ENCODE measurements at places on chromosomes 12 and 14.

GRCh38 chr14:58817846-58818245 lies 180.1 kb downstream of the DACT1 start:
- DNase-seq: no peak

GRCh38 chr12:116497051-116497591 lies 62.1 kb upstream of the MAP1LC3B2 start:
- no peak for DNase-seq

DNA sequence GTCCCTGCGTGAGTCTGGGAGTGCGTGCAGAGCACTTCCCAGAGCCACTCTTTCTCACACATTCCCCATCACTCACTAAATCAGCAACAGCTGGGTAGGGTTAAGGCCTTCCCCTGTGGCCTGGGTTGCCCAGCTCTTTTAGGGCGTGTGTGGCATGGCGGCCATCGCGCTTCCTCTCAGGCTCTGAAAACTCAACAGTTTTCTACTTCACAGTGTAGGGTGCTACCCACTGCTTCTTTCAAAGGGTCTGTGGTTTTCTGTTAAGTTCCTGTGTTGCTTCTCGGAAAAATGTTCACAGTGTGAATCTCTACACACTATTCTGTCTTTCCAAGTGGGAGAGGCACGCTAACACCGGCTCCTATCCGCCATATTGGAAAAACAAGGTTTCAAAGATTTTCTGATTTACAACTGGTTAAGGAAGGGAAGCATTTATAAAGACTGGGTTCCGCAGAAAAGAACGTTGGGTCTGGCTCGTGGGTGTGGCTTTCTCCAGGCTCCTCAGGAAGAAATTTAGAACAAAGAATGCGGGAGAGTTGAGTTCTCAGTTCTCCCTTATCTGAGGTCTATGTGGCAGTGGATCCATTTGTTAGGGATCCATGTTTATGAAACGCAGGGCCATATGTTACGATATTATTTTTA lies 34.9 kb upstream of the AEBP2 start:
- DNase-seq: no peak

GRCh38 chr12:103960616-103961227 lies 5.0 kb upstream of the TDG start:
- DNase-seq: no peak

DNA sequence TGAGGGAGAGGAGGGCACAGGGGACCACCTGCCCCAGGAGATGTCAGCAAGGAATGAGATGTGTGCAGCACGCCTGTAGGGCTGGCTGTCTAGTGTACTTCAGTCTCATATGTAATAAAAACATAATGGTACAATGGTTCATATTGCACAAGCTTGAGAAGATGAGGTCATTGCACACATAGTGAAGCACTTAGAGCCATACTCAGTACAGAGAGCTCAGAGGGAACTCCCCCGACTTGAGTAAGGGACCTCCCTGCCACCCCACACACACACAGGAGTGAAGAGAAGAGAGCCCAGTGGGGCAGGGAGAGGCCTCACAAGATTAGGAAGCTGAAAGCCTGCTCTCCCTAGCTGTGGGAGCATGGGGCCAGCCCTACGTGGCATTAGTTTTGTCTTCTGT lies 61.5 kb downstream of the SLC6A12 start:
- no peak for DNase-seq

DNA sequence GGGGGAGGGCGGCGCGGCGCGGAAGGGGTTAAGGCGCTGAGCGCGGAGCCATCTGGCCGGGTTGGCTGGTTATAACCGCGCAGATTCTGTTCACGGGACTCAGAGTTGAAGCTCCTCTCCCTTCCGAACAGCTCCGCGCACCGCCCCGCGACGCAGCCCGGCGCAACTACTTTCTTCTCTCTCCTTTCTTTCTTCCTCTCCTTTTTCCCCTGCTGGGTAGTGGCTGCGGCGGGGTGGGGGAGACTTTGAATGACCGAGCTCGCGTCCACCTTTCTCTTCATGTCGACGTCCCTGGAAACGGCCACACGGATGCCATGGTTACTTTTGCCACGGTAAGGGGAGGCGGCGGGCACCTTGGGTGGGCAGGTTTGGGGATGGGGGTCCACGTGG lies at the start of gene NTF3:
Gene NTF3 (plus strand): TSS at position 98 of the 390 bp plus-strand sequence. CDS start 217 bp downstream, at position 315.
- peak; percentile 27 for DNase-seq

GRCh38 chr14:43471595-43471994 lies 1035.5 kb downstream of the FSCB start:
- DNase-seq: no peak

DNA sequence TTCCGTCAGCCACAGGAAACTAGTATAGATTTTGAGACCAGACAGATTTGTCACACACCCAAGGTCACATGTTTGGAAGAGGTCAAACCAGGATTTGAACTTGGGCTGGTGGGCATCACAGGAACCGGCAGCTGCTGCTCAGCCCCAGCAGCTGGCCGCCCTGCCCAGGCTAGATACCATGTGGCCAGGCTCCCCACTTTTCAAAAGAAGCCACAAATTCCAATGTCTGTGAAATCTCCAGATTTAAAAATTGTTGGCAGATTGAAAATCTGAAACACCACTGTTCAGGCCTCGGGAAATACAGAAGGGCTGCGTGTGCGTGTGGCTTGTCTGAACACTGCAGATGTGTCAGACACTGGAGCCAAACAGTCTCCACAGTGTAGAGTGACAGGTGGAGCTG lies 30.4 kb downstream of the MMAB start:
- DNase-seq: no peak

DNA sequence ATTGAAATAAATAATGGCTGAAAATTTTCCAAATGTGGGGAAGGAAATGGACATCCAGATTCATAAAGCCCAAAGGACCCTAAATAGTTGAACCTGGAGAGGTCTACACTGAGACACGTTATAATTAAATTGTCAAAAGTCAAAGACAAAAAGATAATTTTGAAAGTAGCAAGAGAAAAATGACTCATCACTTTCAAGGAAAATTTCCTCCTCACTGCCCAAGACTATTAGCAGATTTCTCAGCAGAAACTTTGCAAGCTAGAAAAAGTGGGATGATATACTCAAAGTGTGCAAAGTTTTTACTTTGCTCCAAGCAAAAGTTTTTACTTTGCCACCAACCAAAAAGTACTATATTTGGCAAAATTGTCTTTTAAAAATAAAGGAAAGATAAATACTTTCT lies 15.9 kb upstream of the KRT83 start:
- no peak for DNase-seq

DNA sequence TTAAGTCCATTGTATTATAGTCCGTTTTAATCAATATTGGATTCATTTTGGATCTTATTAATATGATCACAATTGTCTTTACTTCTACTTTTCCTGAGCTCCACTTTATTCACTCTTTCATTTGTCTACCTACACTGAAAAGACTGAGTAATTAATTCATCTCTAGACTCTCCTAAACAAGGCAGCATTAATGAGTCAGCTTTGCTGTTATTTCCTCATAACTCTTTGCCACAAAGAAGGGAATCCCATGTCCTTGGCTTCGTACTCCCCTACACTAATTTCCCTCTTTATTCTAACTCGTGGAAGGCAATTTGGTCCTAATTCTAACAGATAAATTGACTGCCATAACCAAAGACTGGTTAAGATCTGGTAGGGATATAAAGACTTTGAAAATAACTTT lies 91.9 kb downstream of the ARMH4 start:
- no peak for DNase-seq

GRCh38 chr14:26738571-26738970 lies 140.7 kb upstream of the NOVA1 start:
- DNase-seq: no peak

DNA sequence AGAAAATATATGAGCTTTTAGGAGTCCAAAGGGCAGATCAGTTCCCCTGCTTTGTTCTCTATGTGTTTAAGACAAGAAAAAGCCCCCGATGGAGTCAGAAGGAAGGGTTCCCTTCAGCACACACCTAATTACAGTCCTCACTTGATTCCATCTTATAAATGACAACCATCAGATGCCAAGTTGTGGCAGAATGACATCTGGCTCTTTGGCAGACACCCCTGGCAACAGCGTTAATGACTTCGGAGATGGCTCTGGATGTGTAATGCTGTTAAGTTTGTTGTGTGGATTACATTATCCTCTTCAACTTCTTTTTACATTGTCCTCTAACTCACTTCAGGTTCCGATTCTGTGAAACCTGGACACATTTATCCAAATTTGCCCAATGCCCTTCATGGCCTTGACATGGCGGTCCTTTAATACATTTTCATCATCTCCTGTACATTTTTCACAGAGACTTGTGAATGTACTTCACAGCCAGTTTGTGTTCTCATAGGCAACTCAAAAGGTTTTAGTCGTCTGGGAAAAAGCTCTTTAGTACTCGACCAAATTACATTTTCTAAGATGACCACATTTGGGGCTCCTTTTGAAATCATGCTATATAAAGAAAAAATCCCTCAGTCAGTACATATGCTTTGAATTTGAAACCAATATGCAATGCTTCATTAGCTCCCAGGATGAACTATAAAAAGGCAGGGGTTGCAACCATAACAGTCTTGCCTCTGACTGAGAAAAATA lies 667.8 kb downstream of the NOVA1 start:
- DNase-seq: no peak

DNA sequence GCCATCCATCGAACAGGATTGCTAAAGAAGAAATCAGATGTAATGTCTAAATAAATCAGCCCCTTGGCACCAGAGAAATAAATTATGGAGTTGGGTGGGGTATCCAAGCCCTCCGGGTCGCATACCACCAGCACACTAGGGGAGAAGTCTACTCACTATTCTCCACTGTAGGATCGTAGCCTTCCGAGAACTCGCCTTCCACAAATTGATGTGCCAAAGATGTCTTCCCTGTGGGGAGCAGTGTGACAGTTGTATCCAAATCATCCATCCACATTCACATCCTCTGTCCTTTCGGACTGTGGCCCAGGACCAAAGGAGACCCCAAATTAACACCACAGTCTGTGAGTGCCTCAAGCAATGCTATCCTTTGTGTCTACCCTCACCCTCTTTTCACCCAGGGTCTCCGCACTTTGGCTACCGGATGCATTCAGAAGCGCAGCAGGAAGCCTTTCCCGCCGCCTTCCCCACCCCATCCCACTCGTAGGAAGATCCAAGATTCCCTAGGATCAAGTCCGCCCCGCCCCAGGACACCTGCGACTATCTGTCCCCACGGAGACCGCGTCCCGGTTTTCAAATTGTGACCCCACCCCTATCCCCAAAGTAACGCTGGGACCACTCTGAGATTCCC lies 786 bp downstream of the RHEBL1 start:
- no peak for DNase-seq

DNA sequence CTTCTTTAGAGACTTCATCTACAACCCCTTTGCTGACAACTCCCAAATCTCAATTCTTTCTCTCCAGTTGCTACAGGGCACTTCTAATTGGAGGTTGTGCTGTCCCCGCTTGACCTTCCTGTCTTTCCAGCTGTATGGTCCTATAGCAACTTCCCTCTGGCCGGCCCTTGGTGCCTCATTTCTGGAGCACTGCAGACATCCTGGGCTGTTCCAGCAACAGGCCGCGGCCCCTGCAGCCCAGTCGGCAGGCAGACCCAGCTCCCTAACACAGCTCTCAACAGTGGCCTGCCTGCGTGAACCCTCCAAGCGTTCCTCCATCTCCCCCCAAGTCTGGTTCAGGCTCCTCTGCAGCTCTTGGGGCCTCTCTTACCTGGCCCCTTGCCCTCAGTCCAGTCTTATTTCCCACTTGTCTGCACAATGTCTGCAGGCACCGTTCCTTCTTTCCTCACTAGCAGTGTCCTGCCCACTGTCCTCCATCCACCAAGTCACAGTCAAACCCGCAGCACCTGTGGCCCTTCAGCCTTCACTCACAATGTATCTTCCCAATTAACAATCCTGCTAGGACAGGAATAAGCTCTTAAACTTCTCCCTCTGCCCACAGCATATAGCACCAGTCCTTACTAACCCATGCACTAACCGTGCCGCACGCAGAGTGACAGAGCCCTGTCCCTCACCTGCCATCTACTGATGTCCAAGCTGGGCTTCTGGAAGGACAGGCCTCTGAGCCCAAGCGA lies 1.6 kb upstream of the EML1 start:
- DNase-seq: no peak

- no peak for DNase-seq
Measured at GRCh38 chr12:93980711-93981110, 167.7 kb upstream of the PLXNC1 start.

GRCh38 chr12:120139958-120140357 lies 23.4 kb upstream of the RAB35 start:
- DNase-seq: no peak

DNA sequence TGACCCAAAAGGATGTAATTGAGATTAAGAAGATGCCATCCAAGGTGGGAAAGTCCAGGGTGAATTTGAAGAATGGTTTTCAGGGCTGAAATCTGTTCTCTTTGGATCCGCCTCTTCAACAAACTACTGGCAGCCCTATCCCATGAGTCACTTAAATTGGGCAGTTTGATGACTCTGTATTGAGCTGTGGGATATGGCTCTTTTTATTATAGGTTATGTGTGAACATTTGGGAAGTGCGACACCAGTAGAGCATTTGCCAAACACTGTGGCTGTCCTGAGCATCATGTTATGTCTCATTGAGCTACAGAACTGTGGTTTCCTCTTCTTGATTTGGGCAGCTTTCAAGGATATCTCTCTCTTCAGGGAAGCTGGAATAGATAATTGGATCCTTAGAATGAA lies 22.3 kb downstream of the IFT43 start:
- DNase-seq: no peak

GRCh38 chr12:72031066-72031465 lies 92.4 kb downstream of the TPH2 start:
- DNase-seq: no peak

- DNase-seq: no peak
Measured at GRCh38 chr12:104682790-104683279, 226.1 kb downstream of the CHST11 start.

DNA sequence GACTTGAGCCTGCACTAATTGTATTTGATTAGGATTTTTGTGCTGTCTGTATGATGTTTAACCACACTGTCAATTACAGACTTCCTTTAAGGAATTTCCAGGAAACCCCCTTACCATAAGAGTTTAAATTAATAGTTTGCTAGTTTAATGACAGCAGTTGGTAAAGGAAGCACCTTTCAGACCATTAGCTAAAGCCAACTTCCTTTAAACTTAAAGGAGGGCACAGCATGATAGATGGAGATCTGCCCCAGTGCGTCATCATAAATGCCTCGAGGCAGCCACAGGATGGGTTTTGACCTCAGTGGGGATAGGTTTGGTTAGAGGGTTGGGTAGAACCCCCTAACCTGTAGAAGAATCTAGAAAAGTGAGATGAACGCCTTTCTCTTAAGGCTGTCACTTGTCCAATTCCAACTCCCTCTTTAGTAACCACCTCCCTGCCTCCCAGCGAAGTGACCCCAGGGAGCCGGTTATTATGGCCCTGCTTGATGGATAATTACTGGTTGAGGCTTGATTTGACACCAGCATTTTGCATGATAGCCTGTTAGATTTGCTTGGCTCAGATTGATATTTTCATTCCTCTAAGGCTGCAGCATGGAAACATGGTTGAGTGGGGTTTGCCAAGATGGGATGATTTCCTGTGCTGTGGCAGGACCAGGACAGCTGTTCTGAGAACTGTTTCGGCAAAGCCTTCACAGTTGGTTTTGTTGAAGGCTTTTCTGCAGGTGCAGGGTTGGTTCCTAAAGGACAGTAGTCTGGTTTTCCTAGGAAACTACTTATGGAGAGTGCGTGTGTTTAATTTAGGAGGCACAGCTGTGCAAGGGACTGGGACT lies 62.7 kb downstream of the CHST11 start:
- DNase-seq: no peak

All from NCI-H748 treated with DMSO at 0.1 percent for 48 hours (cell line).